Inflammatory macrophage (primary cell): ENCODE measurements at places on chromosomes 13 and 19.

GRCh38 chr13:98957731-98958442 lies 20.0 kb downstream of the DOCK9 start:
- no peak for DNase-seq

DNA sequence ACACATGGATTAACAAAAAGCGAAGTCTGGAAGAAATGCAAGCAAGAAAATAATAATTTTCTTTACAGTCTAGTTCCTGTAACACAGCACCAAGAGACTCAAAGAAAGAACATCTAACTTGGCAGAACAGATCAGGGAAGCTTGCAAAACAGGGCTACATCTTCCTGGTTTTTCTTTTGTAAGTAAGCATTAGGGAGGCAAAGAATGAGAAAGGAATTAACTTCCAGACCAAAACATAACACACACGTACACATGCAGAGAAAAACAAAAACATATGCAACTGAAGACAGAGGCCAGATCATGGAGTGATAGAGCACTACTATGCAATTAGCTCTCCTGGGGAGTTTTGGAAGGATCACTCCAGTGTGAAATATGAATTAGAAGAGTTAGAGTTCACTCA lies 120.5 kb downstream of the DIAPH3 start:
- no peak for DNase-seq

GRCh38 chr13:44259045-44260027 lies 114.3 kb upstream of the SERP2 start:
- DNase-seq = peak; percentile 94

GRCh38 chr19:19505669-19506326 lies 9.6 kb downstream of the TSSK6 start:
- no peak for DNase-seq

DNA sequence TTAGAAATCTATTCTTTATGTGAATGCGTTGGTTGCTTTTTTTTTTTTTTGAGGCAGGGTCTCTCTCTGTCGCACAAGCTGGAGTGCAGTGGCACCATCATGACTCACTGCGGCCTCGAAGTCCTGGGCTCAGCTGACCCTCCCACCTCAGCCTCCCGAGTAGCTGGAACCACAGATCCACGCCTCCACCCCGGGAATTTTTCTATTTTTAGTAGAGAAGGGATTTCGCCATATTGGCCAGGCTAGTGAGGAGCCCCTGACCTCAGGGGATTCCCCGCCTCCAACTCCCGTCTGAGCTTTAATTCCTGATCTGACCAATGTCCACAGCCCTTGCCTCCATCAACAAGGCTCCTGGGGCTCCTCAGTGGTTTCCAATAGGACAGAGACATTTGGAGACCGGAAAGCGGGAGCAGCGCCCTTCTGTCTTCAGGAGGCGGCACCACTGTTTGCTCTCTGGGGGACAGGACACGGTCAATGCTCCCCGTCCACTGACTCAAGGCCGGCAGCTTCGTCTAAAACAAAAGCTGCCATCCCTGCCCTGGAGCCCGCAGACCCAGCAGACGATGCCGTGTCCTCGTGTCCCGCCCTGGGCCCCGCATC lies 503 bp downstream of the TUBA3C start:
- DNase-seq = no peak

DNA sequence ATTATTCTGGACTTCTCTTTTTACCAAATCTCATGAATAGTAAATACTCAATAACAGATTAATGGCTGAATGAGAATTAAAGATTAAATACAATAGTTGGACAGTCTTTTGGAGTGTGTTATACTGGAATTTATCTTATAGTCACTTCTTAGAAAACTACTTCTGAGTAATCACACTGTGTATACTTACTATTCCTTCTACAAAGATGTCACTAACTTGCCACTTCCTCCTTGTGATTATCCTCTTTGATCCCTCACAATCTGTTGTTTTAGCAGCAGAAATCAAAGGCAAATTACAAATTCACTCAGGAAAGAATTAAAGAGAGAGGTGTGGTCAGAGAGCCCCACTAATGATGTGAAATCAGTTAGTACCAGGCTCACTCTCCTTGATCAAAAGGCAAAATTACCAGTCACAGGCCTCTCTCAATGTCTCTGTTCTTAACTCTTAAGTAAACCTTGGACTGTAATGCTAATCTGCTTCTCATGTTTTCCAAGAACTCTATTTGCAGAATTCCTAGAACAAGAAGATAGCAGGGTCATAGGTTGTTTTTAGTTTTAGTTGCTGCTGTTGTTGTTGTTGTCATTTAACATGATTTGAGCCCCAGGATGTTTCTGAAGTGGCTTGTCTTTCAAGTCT lies 37.3 kb upstream of the FNDC3A start:
- no peak for DNase-seq

DNA sequence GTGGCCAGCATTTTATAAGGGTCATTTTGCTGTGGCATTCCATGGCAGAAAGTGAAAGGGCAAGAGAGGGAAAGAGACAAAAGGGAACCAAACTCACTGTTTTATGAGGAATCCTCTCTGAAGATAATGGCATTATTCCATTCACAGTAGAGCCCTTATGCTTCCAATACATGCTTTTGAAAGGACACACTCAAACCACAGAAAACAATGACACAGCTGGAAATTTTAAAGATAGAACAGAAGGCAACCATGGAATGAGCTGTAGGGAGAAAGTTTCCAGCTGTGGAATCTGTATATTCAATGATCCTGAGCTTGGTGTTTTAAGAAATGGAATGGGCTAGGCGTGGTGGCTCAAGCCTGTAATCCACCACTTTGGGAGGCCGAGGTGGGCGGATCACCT lies 677.4 kb downstream of the SLITRK1 start:
- DNase-seq = no peak

DNA sequence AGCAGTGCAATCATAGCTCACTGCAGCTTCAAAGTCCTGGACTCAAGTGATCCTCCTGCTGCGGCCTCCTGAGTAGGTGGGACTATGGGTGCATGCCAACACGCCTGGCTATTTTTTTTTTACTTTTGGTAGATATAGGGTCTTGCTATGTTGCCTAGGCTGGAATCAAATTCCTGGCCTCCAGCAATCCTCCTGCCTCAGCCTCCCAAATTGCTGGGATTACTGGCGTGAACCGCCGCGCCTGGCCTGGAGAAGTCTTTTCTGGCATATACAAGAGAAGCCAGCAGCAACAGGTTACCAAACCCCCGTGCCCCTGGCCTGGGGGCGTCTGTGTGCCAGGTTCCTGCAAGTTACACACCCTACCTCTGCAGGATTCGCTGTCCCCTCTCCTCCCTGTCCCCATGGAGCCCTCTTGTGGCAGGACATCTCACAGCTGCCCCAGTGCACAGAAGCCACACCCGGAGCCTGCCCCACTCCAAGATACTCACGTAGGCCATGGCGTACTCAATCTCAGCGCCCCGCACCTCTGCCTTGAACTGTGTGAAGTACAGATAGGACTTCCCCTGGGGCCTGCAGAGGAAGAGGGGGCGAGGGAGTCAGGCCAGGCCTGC lies 9.9 kb downstream of the MYDGF start:
- DNase-seq = no peak

DNA sequence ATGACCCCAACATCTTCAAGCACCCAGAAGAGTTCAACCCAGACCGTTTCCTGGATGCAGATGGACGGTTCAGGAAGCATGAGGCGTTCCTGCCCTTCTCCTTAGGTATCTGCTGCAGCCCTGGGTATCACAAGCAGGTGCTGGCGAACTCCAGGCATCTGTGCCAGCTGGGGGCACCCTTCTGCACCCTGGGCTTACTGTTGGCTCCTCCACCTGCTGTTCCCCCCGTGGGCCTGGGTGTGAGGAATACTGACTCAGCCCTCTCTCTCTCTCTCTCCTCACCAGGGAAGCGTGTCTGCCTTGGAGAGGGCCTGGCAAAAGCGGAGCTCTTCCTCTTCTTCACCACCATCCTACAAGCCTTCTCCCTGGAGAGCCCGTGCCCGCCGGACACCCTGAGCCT lies 13.0 kb downstream of the CYP2S1 start:
- DNase-seq = no peak
